Adrenal gland (tissue), 19 donors: ENCODE measurements at places on chromosomes 11 and 22.

DNA sequence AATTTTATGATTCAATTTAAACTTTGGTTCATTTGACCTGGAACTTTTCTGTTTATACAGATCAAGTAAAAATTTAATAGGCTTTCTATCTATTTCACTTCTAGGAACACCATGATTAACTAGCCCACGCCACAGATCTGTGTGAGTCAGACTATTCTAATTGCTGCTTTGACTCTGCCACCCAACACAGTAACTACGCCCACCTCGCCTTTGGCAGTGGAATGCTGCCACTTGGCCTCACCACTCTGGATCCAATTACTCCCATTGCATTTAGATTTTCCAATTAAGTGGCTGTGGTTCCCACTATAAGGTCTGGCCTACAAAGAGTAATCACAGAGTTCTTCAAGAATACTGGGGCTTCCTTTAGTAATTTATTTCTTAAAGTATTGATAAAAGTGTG is 46.6 kb upstream of the LIN7C start:
- DNase-seq = no peak

DNA sequence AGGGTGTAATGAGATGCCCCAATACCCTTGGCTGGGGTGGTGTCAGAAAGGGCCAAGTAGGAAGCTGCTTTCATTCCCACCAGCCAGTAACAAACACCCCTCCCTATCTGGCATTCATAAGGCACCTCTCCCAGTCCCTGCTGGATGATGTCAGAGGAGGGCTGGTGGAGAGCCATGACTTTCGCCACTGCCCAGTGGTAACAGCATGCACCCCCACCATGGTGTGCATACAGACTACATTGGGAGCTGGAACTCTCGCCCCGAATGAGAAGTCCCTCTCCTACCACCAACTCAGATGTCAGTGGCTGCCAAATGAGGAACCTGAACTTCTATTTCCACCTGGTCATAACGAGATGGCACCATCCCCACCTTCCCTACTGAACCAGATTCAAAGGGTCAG is 73.3 kb downstream of the SGSM3 start:
- no peak for DNase-seq

- no peak for DNase-seq
Measured at GRCh38 chr11:31972623-31973022, 118.3 kb upstream of the RCN1 start.

DNA sequence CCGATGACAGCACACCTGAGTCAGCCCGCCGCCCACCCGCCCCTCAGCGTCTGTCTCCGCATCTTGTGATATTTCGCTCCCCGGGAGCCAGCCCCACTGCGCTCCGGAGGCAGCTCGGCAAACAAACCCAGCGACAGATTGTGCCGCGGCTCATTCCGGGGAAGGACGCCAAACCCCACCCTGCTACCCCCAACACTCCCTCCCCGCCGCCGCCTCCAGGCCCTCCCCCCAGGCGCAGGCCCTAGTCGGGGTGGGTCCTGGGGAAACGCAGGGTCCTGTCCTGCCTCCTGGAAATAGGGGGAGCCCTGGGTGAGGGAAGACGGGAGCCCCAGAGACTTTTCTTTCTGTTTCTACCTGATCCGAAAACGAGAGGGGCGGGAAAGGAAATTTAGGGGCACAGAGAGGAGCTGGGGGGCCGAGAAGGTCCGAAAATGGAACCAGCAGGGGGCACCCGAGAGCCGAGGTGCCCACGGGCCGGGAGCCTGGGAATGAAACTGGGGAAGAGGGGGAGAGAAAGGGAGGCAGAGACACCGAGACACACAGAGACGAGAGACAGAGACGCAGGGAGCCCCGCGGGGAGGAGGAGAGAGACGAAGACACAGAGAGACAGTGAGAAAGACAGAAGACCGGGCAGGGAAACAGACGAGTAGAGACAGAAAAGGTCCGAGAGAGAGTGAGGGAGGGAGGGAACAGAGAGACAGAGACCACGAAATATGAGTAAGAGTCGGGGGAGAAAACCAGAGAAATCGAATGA is 1.7 kb upstream of the RTN4RL2 start:
- DNase-seq = no peak

DNA sequence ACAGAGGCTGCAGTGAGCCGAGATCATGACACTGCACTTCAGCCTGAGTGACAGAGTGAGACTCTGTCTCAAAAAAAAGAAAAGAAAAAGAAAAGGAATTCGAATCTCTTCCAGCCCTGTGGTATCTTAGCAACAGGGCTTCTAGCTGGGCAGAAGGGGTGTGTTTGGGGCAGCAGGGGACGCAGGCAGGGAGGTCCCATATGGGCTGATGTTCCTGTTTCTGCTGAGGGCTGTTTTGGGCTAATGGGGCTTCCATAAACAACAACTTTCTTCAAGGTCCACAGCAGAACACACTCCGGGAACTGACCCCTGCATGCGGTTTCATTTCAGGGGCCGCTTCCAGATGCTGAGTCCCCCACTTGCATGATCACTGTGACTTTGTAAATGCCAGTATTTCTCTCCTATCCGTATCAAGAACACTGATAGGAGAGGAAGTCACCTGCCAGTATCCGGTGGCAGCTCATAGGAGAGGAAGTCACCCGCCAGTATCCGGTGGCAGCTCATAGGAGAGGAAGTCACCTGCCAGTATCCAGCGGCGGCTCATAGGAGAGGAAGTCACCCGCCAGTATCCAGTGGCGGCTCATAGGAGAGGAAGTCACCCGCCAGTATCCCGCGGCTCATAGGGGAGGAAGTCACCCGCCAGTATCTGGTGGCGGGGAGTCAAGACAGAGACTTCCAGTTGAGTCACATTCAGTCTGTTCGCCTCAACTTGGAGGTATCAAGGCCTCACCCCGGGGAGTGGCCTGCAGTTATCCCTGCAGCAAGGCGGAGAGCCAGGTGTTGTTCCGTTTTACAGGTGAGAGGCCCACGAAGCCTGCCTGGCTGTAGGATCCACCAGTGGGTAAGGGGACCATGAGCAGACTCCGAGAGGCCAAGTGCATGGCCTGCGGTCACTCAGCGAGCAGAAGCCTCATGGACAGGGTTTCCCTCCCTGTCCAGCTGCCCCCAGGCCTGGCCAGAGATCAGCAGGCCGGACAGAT is 8.3 kb upstream of the FGF19 start:
- DNase-seq = no peak

DNA sequence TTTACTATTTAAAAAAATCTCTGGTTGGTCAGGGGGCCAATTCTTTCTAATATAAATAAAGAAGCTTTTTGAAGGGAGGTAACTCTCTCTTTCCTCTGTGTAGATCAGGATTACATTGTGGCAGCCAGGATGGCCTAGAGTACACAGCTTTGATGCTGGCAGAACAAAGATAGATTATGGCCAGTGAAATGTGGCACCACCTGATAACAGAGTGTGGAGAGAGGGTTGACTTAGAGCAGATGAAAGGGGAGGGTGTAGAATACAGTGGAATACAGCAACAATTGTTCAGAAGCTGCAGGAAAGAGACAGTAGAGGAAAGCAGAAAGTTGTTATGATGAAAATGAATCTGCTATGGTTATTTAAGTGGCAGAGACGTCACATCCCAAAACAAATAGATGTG is 99.0 kb downstream of the FAR1 start:
- DNase-seq = no peak

- DNase-seq = no peak
Measured at GRCh38 chr11:74226907-74227306, 55.8 kb downstream of the PPME1 start.

GRCh38 chr22:41709341-41709740 is 10.0 kb downstream of the MEI1 start:
- DNase-seq = no peak

- DNase-seq = no peak
Measured at GRCh38 chr11:116888024-116888423, 50.6 kb upstream of the APOA1 start.

- no peak for DNase-seq
Measured at GRCh38 chr11:70524096-70524922, 126.0 kb downstream of the CTTN start.

- no peak for DNase-seq
Measured at GRCh38 chr11:44310463-44311272, 729 bp upstream of the ALX4 start.

DNA sequence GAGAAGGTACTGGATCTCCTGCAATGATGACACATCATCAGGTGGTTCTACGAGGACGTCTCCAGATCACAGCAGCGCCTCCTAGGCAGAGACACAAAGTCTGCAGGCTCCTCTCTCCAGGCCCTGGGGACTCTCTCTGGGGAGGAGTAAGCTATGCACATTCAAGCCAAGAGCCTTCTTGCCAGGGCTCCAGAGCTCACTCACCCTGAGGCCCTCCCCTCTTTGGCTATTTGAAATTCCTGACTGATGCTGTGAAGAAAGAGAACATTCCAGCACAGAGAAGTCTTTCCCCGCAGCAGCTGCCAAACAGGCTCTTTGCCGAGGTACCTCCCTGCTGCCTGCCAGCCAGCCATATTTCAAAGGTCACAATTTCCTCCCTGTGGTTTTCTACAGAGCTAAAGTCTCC is 204.9 kb downstream of the CSNK2A3 start:
- peak; percentile 66 for DNase-seq

GRCh38 chr11:93123351-93123898 is 74.4 kb downstream of the SLC36A4 start:
- DNase-seq = peak; percentile 14
